ENCODE measurements at places on chromosomes 11 and 22.

DNA sequence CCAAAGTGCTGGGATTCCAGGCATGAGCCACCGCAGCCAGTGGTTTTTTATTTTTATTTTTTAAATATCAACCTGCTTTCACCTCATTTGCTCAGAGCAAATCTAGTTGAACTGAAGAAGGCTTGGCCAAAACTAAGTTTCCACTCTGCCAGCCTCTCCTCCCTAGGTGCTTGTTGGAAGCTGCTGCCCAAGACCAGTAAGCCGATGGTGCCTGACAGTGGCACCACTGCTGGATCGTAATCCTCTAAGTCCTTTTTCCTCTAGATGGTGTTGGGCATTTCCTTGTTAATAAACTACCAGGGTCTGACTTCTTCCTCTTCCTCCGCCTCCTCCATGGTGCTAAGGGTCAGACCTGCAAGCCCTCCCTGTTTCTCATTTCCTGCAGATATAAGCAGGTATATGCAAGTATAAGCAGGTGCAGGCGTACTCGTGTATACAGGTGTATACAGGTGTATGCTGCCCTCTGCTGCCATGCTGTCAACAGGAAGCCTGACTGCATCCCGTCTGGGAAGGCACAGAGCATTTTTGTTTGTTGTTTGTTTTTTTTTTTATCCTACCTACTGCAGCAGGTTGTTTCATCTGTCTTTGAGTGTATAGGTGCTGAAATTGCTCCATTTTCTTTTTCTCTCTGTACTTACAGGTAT is 1.6 kb downstream of the NADSYN1 start:
- no peak for DNase-seq

DNA sequence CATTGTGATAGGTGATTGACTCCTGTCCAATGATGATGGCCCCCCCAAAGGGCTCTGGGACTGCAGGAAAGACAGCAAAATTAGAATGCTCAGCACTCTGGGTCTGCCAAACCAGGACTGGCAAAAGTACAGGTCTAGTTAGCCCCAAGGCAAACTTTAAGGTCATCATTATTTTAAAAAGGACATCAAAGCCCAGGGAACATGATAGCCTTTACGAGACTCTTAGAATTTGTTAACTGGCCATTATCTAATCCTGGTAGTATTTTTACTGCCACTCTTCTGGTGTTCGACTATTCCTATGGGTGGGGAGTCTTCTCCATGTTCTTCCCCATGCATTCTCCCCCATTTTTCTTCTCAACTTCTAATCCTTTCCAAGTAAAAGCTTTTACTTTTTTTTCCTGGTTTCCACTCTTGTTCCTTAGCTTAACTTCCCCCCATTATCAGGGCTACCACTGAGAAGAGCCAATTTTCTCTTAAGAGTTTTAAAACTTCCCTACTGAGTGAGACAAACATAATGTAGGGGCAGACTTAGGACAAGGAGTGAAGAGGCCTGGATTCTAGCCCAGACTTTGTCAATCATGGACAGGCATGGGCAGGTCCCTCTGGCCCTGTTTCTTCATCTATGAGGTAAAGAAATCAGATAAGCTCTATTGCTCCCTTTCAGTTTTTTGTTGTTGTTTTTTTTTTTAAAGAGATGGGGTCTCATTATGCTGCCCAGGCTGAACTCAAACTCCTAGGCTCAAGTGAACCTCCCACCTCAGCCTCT is 7.1 kb downstream of the DDB1 start:
- no peak for DNase-seq

DNA sequence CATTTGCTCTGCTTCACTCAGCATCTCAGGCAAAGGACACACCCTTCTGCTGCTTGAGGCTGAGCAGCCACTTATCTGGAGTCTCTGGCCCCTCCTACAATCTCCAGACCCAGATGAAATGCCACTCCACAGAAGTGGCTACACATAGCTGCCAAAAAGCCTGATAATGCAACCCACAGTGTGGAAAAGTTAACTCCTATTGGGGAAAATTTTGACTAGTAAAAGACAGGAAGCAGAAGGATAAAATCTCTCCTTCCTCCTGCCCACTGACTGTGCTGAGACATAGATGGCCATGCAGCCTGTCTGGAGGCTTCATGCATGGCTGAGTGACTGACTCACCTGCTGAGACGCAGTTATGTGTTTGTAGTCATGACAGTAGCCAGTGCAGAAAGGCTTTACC is 92.3 kb upstream of the TEAD1 start:
- DNase-seq: no peak

DNA sequence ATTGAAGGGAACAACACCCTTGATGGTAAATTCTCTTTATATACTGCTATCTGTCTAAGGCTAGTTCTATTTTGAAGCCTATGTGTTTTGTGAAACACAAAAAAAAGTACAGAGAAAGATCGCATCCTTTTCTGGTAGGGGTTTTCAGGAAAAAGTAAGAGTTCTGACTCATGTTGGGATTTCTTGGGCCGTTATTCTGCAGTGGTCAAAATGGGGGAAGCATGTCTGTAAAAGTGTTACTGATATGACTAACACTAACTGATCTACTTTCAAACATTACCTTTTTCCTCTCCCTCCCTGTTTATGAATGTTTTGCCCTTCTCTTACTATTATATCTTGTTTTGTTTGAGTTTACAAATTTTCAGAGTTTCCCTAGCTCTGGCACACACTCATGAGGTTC is 53.9 kb downstream of the CTNND1 start:
- DNase-seq: no peak

DNA sequence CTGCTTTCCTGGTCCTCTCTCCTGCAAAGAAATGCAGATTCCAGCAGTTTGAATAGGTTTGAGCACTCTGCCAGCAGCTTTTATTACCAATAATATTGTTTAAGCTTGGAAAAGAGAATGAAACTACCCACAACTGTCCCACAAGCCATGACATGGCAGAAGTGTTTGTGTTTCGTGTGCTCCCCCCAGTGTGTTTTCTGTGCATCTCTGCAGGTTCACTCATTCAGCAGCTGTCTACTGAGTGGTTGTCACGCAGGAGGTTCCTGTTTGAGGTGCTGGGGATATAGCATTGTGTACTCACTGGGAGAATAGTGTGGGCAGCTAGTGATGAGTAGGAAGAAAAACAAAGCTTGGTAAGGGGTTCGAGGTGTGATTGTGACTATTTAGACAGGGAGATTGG is 55.3 kb upstream of the SUSD2 start:
- DNase-seq: no peak

- DNase-seq: no peak
These were observed 1.6 kb downstream of the SLN start for GRCh38 chr11:107710301-107710700.

- DNase-seq: no peak
These were observed at the start of gene FERMT3 for GRCh38 chr11:64206457-64207255. FERMT3 (plus strand) TSS chr11:64206721; CDS start chr11:64207365, 644 bp downstream.
